Stimulated activated CD4-positive, alpha-beta T cell treated with anti-CD3 and anti-CD28 coated beads, Interleukin-4, amount 100 ng/mL, for 4 hours (primary cell): ENCODE measurements at places on chromosomes 7 and 10.

GRCh38 chr10:73997461-73997786, 492 bp upstream of the VCL start:
- DNase-seq: no peak

DNA sequence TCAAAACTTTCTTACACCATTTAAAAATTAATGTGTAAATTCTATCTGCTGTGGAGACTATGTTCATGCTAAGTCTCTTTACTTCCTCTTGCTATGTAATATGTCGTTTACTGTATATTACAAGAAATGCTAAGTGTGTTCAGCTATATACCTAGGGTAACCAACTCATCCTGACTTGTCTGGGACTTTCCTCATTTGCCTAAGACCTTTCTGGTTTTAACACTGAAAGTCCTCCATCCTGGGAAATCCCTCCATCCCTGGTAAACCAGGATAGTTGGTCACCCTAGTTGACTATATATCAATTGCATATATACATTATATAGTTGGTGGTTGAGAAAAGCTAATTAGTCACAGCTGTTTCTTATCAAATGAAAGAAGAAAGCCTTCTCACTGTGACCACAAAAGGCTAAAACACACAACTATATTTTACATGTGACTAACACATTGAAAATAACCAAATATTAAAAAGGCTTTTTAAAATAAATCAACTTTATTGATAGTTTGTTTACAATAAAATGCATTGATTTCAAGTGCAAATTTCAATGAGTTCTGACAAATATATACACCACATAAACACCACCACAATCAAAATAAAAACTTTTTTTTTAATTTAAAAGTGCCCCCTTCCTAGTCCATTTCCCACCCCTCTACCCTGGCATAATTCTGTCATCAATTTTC, 167.7 kb upstream of the INHBA start:
- no peak for DNase-seq

- DNase-seq: no peak
These were observed 64.9 kb upstream of the TAS2R16 start for GRCh38 chr7:123060446-123060845.

- no peak for DNase-seq
These were observed 33.1 kb upstream of the R3HCC1L start for GRCh38 chr10:98101366-98101765.

GRCh38 chr7:105087981-105088380, 74.0 kb downstream of the KMT2E start:
- DNase-seq: no peak

DNA sequence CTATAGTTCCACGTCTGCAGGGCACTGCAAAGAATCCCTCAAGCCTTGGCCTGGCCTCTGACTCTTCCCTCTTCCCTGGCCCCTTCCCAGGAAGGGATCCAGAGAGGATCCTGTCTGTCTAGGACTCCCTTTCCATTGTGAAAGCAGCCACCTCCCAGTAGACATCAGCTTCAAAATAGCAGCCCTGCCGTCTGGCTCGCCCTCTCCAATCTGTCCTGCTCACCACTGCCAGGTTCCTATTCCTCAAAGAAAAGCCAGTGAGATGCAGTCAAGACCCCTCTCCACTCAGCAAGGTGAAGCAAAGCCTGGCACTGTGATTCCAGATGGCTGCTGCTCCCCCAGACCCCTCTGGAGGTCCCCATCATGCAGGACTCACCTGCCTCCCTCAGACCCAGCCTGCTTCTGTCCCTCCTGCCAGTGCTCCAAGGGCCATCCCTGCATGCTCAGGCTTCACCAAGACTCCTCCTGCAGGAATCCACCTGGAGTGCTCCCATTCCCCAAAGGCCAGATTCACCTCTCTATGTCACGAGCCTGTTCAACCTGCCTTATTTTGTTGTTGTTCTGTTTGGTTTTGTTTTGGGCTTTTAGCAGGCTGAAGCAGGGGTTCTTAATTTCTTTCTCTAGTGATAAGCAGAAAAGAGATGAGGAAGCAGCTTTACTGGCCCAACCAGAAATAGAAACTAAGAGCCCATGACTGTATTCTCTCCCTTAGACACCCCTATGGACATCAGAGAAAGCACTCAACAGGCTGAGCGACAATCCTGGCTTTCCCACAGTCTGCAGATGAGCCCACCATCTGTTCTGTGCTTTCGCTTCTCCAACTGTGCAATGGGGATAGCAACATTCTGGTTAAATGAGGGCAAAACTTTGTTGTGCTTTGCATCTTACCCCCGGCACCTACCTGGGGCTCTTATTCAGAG, 305.1 kb downstream of the GRID1 start:
- DNase-seq: no peak

DNA sequence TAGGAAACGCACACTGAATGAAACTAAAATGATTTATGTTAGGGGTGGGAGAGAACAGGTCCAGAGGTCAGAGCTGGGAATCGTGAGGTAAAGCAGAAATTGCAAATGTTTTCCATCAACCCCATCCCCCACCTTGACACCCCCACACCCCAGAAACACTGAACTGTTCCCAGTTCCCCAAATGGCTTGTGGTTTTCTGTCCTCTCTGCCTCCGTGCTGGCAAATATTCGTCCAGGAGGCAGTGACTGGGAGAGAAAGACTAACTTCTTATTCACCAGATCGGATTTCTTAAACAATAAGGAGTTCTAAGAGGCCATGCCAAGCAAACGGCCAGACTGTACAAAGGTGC, 730 bp upstream of the RASSF4 start:
- DNase-seq: no peak

- DNase-seq: no peak
These were observed 54.8 kb upstream of the CACUL1 start for GRCh38 chr10:118809357-118810220.

GRCh38 chr10:9243941-9244411, 1189.5 kb downstream of the GATA3 start:
- DNase-seq: no peak

DNA sequence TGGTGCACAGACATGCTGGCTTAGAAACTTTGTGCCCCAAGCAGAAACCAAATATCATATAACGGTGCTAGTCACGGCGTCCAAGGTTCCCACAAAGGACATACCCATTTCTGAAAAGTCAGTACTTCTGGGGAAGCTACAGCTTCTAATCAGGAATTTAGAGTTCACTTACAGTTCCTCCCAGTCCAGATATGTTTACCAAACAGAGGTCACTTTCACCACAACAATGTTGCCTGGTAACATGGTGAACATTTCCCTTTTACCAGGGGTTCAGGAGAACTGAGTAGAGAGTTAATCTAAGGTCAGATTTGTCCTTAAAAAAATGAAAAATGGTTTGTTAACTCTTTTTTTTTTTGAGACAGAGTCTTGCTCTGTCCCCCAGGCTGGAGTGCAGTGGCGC, 265.9 kb upstream of the MKLN1 start:
- DNase-seq: no peak

DNA sequence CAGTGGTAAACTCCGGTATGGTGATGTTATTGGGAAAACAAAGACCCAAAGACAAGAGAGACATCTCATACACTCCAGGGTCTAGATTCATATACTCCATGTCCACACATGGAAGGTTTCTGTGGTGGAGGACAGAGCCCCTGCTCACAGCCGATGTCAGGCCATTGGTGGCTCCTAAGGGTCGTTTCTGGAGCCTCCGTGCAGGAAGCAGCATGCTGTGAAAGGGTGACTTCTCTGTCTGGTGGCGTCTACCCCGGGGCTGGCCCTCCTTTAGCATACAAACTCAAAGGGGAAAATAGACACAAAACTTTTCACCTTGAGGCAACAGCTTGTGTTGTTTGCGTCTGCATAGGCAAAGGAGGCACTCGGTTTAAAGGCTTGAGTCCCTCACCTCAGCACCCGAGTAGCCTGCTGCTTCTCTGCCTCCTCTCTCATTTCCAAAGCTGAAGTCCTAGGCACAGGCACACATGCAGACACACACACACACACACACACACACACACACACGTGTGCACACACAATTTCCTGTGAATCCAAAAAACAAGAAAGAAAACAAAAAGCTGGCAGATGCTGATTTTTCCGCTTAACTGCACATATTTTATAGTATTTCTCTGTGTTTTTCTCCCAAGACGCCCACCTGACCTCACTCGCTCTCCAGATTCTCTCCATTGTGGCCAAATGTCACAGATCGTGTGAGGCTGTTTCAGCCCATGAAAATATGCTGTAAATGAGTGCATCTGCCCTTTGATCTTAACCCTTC, 601.4 kb upstream of the MGMT start:
- DNase-seq: no peak

DNA sequence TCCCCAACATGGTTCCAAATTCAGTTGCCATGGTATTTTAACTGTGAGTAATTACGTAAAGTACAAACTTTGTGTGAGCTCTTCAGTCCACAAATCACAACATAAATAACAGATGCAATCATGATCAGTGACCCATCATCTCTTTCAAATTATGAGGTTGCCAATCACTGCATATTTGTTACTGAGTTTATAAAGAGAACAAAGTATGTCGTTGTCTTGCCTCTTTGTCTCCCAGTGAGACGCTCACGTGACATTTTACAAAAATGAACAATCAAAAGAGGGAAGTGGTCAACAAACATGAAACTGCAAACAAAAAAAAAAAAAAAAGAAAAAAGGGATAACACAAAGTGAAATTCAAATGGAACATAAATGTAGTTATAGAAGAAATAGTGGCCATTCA, 122.7 kb upstream of the PDSS1 start:
- DNase-seq: no peak

DNA sequence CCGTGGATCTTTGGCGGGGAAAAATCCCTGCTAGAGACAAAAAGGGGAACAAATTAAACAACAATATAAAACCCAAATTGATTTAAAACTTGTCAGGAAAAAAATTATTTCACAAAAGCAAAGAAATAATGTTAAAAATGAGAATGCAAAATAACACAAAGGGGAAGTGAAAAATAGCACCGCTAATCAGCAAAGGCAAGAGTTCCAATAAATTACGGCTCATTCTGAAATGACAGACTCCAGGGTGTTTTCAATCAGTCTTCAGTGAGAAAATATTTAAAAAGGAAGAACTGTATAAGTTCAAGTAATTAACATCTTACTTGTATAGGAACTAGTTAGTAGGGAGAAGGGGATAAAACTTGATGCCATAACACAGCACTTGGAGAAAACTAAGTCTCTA, 336.8 kb downstream of the LRRTM3 start:
- DNase-seq: no peak
